Renal cortex interstitium (tissue), 15 donors: ENCODE measurements at places on chromosomes 2 and 18. TPM values are rescaled to one million over a fixed set of nuclear protein-coding genes. Genes with fewer than 3 reads are reported as not detected.

GRCh38 chr2:239805043-239805329 lies 220.2 kb downstream of the NDUFA10 start:
- no peak for DNase-seq

DNA sequence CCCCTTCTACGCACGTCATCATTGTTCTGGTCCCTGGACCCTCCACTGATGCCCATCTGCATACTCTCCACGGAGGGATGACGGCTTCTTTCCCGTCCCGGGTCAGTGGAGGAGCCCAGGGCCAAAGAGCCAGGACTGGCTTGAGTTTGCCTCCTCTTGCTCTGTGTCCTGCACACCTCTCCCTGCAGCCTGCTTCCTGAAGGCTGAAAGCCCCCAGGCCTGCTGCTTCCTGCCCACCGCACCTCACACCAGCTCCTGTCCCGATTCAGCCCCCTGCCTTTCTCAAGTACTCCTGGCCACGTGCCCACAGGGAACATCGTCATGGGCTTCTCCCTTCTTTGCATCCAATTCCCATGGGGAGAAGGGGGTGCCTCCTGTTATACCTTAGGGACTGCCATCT lies 7.1 kb downstream of the ADCY3 start:
- DNase-seq, result no peak

GRCh38 chr2:112879491-112880041 lies 31.4 kb upstream of the IL37 start:
- DNase-seq, result no peak

- no peak for DNase-seq
Observed at GRCh38 chr2:120522151-120522751, 176.3 kb downstream of the INHBB start.

NEB gene
- 17.5 TPM for polyA plus RNA-seq

- no peak for DNase-seq
Observed at GRCh38 chr2:9178904-9179571, 27.6 kb upstream of the ASAP2 start.

REEP1 gene
- polyA plus RNA-seq, result 3.2 TPM

GLS gene
- 330 TPM for polyA plus RNA-seq

- DNase-seq, result no peak
Observed at GRCh38 chr2:169895294-169895985, 68.2 kb downstream of the UBR3 start.

DNA sequence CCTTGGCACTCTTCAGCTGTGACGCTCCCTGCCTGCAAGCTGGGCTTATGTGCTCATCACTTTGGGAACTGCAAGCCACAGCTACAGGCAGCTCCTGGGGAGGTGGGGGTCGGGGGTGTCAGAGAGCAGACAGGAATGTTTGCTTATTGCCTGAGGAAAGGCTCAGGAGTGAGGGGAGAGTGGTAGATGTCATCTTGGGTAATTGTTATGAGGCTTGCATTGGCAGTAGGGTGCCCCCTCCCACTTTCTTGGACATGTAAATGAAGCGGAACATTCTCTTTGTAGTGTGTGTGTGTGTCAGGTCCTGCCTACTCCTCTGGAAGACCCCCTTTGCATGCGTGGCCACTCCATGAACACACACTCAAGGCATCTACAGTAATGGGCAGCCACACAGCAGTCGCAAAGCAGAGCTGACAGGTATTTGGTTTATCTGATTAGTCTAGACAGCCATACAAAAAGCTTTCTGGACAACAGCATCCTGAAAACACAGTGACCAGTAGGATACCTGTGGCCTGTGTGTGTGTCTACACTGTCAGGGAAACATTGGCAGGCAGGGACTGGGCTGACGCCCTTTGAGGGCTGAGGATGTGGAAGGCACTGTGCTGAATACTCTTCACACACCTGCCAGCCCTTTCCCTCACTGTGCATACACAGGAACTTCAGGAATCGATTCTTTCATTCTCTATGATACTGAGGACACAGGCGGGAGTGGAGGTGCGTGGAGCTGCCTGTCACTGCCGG lies 17.1 kb upstream of the MC2R start:
- no peak for DNase-seq

- no peak for DNase-seq
Observed at GRCh38 chr2:130736487-130736886, 7.6 kb downstream of the GPR148 start.

DNA sequence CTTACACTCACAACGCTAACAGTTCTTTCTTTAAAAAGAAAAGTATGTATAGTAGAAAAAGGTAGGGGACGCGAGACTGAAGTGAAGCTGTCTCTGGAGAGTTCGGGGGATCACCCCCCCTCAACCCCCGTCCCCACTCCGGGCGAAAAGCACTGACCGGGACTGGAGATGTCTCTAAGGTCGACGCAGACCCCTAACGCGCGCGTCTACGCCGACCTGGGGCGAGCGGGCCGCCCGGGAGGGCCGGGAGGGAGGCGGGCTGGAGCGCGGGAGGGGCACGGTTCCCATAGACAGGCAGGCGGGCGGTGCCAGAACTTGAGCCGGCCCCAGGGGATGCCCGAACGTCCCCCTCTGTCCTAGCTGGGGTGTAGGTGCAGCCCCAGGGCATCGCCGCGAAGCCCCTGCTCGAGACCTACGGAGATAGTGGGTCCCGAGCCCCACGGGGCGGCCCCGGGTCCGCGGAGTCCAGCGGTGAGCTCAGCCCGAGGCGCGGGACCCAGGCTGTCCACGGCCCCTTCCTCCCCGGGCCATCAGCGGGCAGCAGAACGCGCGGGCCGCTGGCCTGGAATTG lies 82.2 kb downstream of the CHRNA1 start:
- DNase-seq, result no peak

- no peak for DNase-seq
Observed at GRCh38 chr2:85110991-85111560, 22.1 kb upstream of the TCF7L1 start.

DNA sequence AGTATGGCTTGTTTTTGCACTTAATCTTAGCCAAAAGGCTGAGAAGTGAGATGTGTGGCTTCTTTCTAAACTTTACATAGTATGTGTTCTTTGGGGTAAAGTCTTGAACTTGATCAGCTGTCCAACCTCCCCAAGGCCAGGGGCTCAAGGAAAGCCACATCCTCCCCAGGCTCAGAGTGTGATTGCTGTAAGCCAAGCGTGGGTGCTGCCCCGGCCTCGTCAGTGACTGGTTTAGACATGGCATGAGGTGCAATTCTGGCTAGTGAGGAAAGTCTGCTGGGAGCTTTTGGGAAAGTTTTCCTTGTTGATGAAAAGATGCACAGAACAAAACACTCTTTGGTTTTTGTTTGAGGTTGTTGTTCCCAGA lies 40.2 kb downstream of the TMEM177 start:
- DNase-seq, result no peak

DNA sequence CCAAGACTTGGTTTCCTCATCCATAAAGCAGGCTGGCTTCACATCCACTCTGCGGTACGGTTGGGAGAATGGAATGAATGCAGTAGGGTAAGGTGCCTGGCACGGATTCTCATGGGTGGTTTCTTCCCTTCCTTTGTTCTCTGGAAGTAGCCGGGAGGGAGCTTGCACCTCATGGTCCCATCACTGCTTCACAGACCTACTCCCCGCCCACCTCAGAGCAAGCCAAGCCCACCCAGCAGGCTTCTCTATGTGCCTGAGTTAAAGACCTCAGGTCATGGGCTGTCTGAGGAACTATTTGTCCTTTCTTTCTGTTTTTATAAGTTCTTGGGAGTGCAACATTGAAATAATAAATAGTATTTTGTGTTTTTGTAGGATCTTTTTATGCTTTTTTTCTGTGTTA lies 3.5 kb downstream of the DCDC2C start:
- no peak for DNase-seq

STK17B gene
- polyA plus RNA-seq, result 9.2 TPM

- DNase-seq, result no peak
Observed at GRCh38 chr18:69885841-69886531, 61.7 kb downstream of the CD226 start.

- DNase-seq, result no peak
Observed at GRCh38 chr2:144519934-144520731, at the start of gene ZEB2. Gene ZEB2 (minus strand): TSS chr2:144520119. CDS start chr2:144517350, 2,769 bp downstream.

TUBA3D gene
- 1.8 TPM for polyA plus RNA-seq

NCK2 gene
- polyA plus RNA-seq, result 81.7 TPM

- DNase-seq, result no peak
Observed at GRCh38 chr2:217951521-217952247, 51.1 kb downstream of the TNS1 start.

DNA sequence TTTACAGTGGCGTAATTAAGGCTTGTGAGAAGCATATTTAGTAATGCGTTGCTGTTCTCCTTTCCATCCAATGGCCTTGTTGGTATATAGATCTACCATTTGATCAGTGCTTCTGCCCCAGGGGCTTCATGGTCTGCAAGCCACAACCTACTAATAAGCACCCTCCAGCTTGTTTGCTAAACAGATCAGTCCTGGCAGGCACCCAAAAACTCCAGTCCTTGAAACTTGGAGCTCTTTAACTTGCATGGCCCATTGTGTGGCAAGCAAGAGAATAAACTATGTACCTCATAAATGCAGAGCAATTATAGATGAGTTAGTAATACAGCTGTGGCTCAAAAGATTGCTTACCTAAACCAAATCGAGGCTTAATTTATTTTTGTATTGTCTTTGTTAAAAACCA lies 158.5 kb downstream of the FTCDNL1 start:
- no peak for DNase-seq

DNA sequence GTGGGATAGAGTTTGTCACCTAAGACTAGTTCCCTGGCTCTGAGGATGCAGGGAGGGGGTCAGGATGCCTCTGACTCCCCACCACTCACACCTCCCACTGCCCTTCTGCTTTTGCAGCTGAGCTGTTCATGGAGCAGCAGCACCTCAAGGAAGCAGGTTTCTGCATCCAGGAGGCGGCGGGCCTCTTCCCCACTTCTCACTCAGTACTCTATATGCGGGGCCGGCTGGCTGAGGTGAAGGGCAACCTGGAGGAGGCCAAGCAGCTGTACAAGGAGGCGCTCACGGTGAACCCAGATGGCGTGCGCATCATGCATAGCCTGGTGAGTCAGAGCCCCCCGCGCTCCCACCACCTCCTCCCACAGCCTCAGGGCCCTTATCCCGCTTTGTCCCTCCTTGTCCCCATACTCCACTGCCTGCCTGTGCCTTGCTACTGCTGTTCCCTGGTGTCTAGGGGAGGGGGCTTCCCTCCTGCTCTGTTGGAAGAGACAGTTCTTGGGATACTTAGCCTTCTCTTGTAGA lies 94.4 kb downstream of the STPG4 start:
- DNase-seq, result no peak

DSC2 gene
- 36.4 TPM for polyA plus RNA-seq

DNA sequence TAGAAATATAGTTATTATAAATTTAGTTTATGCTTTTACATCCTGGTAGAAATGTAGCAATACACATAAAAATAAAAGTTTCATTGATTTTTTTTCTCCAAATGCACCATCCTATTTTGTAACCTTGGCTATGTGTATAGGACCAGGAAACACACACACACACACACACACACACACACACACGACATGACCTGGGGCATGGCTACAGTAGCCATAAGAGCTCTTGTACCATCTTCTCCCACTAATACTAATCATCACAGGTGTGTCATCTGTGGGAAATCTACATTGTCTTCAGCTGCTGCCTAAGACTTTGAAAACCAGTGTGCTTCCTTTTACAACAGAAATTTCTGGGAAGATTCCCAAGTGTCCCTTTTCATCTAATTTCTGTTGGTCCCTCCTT lies 144.3 kb downstream of the MCFD2 start:
- DNase-seq, result no peak

TLX2 gene
- 0.10 TPM for polyA plus RNA-seq

- no peak for DNase-seq
Observed at GRCh38 chr2:33791625-33792024, 192.5 kb upstream of the FAM98A start.

DNA sequence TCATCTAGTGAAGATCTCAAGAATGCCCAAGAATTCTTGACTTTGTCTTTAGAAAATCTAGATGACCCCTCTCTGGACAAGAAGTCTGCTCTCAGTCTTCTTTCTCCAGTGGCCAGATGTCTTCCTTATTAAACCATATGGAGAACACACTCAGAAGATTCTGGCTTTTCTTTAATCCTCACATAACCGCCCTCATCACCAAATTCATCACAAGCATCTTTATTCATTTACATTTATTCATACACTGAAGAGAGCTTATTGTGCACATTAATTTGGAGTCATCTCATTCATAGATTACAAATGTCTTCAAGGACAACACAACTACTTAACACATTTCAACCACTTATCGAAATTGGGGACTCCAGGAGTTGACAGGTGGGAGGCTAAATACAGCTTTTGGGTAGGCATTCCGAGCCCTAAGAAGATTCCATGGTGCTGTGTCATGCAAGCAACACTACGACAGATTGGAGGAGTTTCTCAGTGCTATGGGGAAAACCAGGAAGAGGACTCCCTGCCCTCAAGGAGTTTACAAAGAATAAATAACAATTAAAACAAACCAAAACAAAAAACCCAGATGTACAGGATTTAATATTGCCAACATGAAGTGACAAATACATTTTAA lies 64.8 kb upstream of the LCLAT1 start:
- DNase-seq, result no peak

LRRTM1 gene
- polyA plus RNA-seq, result 33.9 TPM

DNA sequence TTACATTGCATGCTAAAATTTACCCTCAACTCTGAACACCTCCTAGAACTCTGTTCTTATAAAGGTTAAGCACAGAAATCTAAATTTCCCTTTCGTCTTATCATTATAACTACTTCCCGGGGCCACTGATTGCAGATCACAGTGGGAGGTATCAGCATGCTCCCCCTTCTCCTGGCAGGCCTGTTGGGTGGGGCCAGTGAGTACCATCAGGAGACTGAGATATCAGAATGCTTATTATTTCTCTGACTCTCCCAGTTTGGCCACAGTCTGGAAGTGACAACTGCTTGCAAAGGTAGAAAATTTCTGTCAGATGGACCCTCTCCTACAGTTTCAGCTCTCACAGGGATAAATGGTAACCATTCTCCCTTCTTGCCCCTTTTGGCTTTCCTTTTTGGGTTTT lies 62.6 kb downstream of the DSEL start:
- DNase-seq, result no peak

DNA sequence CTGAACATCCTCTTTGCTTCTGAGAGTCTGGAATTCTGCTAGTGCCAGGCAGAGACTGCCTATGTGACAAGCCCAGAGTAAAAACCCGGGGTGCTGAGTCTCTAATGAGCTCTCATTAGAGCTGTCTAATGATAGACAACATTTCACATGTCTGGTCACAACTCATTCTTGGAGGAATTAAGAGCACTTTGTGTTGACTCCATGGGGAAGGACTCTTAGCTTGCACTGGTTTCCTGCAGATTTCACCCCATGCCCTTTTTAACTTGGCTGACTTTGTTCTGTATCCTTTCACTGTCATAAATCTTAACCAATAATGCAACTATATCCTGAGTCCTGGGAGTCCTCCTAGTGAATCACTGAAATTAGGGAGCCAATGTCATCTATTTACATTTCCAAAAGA lies 33.5 kb downstream of the FBXO15 start:
- DNase-seq, result no peak

GRCh38 chr18:63004466-63005089 lies 289.2 kb downstream of the PHLPP1 start:
- DNase-seq, result no peak

GRCh38 chr2:9360701-9361100 lies 62.6 kb downstream of the ITGB1BP1 start:
- DNase-seq, result no peak

PCGF1 gene
- 23.8 TPM for polyA plus RNA-seq

VWA3B gene
- 0.47 TPM for polyA plus RNA-seq
